ENCODE measurements at places on chromosomes 1 and 21.

- DNase-seq: peak; percentile 79
These were observed 23.6 kb downstream of the ATP2B4 start for GRCh38 chr1:203649999-203650836.

DNA sequence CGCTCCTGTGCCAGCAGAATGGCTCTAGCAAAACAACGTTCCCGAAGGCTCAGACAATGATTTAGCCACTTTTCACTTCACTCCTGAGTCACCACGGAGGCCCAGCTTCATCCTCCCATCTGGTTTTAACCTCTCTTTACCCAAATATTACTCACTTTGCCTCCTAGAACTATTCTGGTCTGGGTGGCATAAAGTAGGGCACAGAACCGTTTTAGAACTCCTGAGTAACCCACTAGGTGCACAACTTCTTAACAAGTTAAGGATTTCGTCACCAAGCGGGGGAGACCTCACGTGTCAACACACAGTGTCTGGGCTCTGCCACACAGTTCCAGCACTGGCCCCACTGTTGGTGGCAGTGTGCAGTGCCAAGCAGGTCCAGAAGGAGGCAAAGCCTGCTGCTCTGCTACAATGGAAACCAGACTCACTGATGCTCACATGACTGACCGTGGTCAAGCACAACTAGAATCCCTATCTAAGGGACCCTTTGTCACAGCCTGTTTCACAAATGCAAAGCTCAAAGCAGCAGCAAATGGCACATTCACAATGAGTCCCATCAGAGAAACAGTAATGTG, 121.7 kb downstream of the SIPA1L2 start:
- no peak for DNase-seq

DNA sequence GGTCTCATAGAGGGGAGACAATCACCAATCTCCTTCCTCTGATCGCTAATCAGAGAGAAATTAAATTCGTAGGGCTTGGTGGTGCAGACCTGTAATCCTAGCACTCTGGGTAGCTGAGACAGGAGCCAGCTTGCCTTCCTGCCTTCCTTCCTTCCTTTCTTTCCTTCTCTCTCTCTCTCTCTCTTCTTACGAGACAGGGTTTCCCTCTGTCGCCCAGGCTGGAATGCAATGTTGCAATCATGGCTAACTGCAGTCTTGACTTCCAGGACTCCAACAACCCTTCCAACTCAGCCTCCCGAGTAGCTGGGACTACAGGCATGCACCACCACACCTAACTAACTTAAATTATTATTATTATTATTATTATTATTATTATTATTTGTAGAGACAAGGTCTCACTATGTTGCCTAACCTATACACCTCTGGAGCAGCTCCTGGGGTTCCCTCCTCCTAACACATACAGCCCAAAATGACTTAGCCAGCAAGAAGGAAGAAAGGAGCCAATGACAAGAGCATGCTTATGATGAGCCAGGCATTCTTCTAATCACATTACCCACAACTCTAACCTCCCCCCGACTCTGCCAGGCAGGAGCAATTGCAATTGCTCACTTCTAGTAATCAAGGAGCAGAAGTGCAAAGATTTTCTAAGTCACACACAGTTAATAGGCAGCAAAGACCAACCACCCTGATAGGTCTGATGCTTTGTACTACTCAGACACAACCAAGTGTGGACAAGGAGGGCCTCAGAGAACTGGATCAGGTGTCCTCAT, 105.4 kb upstream of the F3 start:
- no peak for DNase-seq

DNA sequence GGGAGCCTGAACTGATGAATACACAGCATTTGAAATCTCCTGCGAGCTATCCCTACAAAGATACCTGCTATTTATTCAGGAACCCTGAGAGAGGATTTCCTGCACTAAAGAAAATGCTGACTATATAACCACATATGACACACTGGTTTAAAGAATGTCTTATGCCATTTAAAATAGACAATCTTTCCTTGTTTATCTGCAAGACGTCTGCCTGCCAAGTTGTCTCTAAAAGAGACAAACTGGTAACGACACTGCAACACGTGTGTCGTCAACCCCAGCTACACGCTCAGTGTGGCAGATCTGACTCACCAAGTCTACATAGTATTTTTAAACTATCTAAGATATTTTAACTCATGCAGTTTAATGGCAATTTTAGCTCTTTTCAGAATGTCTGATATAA, 42.7 kb downstream of the APP start:
- DNase-seq: no peak

Data from activated CD4-positive, alpha-beta T cell treated with anti-CD3 and anti-CD28 coated beads, Interleukin-2, amount 50 U/mL, for 1 hour (primary cell).